Right ventricle myocardium superior (tissue), 1 donor: ENCODE measurements at places on chromosomes 5 and 9. TPM values are rescaled to one million over a fixed set of nuclear protein-coding genes. Genes with fewer than 3 reads are reported as not detected.

Gene FOXD1
- total RNA-seq = not detected

Gene FRMD3
- 93.2 TPM for total RNA-seq

Gene ARHGEF39
- 0.24 TPM for total RNA-seq

Gene IL31RA
- not detected for total RNA-seq

Gene CCDC192
- not detected for total RNA-seq

- peak; percentile 75 for DNase-seq
Observed at GRCh38 chr9:97980918-97981845, 2.0 kb upstream of the ANP32B start.

DNA sequence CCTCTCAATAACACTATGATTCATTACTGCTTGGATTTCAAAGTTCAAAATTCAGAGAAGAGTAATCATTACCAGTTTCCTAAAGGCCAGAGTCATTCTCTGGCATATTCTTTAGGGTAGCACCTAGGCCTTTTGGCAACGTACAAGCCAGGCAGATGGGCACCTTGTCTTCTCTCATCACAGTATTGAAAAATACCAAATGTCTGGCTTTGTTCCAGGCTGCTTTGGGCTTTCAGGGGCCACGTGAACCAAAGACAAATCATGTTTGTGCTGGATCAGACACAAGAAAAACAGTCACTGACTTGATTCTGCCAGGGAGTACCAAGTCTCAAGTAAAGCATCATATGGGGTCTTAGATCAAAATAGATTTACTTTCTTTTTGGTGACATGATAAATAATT, 15.5 kb downstream of the MEGF9 start:
- DNase-seq = no peak

DNA sequence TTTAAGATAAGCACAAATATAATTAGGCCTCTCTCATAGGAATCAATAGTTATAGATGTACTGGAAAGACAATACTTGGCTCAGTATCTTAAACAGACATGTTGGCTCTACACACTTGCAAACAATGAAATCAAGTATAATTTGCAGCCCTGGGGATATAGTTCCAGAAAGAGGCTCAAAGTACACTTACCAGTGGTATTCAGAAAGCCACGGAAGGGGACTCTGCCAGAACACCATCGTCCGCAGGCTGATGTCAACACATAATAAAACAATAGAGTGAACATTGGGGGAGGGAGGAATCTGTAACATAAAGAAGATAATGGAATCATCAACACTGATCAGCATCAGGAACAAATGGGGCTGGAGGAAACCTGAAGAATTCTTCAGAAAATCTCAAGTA, 31.2 kb upstream of the EBF1 start:
- DNase-seq = no peak

- DNase-seq = peak; percentile 91
Observed at GRCh38 chr9:128635266-128636023, 21.2 kb downstream of the DYNC2I2 start.

GRCh38 chr5:32476891-32477290, 32.4 kb upstream of the ZFR start:
- DNase-seq = no peak

DNA sequence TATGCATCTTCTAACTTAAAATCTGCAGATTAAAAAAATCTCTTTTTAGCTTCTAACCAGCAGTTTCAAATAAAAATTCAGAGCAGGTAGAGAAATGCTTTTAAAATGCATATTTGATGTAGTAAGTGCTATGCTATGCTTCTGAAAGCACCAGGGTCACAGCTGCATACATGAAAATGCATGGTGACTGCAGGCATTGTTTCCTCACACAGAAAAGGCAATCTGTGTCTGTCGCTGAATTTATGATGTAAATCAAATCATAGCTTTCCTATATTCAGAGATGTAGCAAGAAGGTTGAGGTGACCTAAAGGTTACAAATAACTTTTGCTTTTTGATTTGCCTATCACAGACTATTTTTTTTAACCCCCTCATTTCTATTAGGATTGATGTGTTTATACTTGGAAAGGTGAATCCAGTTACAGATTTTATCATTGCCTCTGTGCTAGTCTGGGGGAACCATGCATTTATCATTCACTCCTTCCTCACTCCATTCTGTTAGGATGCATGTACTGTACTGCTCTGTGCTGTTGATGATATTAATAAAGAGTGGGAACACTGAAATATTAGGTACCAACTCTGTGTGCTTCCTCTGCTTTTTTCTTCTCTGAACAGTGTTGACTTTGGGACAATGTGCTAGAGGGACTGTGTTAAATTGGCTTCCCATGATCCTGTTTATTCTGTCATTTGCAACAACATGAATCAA, 65.6 kb downstream of the FOCAD start:
- no peak for DNase-seq

DNA sequence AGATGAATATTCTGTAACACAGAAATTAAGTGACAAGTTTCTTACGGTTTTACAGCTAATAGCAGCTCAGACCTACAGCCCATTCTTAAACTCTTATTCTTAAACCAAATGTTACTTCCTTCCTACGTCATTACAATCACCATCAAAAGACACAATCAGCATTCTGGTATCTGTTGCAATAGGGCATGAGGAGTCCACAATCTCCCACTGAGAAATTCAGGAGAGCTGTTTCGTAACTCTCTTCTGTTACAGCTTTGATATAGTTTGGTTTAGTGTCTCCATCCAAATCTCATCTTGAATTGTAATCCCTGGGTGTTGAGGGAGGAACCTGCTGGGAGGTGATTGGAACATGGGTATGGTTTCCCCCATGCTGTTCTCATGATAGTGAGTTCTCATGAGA, 163.4 kb downstream of the GAS1 start:
- no peak for DNase-seq

- DNase-seq = no peak
Observed at GRCh38 chr5:92505145-92505544, 1075.9 kb downstream of the NR2F1-AS1 start.
